ENCODE measurements at places on chromosomes 12 and 14. TPM values are rescaled to one million over a fixed set of nuclear protein-coding genes. Genes with fewer than 3 reads are reported as not detected.

- DNase-seq = no peak
Observed at GRCh38 chr12:6899837-6900519, 4.6 kb upstream of the LRRC23 start.

DNA sequence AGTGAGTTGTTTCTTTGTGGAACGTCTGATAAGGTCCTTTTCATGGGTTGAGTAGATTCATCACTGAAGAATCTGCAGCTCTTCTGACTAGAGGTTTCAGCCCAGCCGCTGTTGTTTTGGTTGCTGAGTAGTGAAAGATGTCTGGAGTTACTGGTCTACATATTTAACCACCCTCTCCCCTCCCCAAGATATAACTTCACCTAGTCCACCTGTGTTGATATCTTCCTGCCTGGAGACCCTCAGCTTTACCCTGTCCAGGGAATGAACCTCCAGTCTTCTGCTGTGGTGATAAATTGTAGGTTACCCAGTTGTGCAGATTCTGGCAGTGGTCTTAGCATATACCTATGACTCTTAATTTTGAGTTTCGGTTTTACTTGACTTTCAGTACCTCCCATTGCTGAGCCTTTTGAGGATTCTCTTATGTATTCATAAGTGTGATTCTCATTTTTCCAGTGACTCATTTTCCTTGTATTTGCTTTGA, 62.9 kb downstream of the CCDC91 start:
- peak; percentile 81 for DNase-seq

DNA sequence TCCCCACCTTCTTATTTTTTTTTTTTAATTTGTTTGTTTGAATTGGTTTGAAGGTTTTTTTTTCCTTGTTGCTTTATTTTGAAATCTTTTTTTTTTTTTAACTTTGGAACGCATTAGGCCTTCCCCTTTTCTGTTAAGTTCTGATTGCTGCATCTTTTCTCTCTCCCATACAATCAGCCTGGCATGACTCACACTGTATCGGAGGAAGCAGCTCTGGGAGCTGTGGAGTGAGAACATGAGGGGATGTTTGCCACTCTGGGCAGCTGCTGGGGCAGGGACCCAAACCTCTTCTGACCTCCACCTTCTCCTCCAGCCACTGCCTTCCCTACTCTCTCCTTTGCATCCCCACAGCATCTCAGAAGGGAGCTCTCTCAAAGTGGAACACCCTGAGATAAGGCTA, 160.3 kb upstream of the FKBP4 start:
- DNase-seq = no peak

GRCh38 chr14:44300916-44301315, 206.2 kb downstream of the FSCB start:
- no peak for DNase-seq

GLS2 gene
- 1.3 TPM for total RNA-seq

DNA sequence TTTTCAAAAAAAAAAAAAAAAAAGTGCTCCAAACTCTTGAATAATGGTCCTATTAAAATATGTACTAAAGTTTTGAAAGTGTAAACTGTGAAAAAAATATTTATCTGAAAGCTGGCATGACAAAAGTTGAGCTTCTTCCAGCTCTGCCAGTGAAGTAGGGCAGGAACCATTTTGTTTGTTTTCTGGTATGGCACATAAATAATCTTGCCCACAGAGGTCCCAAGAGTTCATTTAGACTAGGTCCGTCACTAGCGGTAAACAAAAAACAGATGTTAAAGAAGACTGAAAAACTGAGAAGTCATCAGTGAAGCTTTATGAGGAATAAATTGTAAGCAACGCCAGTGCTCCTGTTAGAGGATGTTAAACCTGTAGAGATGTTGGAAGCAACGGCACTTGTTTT, 7.0 kb downstream of the ERP27 start:
- no peak for DNase-seq

DNA sequence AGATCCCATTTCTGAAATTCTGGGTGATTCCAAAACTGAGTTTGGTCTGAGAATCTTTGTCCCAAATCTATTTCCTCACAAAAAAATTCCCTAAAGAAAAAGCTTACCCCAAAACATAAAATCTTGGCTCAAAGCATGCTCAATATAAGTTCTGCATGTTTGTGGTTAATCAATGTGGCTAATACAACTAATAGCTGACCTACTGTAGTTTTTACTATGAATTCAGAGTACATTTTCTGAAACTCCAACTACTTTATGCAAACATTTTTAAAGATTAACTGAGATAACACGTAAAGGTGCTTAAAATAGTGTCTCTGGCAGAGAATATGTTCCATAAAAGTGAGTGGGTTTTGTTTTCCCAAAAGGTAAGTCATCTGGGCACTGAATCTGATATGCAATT, 133.1 kb downstream of the MED13L start:
- no peak for DNase-seq

GLIPR1L1 gene
- total RNA-seq = not detected

GRCh38 chr14:54498095-54498531, 9.3 kb upstream of the GMFB start:
- no peak for DNase-seq

DNA sequence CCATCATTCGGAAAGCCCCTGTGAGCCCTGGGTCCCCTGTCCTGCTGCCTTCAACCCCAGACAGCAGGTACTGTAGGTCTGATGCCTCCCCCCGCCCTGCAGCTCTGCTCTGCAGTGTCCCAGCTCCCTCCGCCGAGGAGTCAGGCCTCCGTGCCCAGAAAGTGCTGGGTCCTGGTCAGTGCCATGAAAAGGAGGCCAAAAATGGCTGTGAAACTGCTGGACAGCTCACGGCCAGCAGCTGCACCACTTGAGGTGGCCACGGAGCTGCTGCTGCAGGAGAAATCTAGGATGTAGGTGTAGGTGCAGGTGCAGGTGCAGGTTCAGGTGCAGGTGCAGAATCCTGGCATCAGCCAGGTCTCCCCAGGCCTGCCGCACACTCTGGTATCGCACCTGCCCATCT, 196.1 kb downstream of the SLC15A4 start:
- no peak for DNase-seq

- DNase-seq = no peak
Observed at GRCh38 chr12:11136075-11136474, 1.6 kb upstream of the TAS2R30 start.

NPFF gene
- not detected for total RNA-seq

DNA sequence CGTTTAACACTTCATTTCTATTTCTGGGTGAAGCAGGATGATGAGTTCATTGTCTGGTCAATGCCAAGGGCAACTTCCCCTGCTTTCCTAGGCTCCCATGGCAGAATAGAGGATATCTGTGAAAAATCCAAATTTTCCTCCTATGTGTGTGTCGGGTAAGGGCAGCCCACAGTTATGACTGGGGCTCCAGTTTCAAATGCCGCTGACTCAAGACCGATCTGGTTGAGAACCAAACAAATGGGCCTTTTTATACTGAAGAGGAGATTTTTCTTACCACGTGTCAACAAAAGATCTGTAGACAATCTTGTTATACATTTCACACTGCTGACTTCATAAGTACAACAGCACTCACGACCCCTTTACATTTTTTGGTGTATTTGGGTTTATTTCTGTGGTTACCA, 120.8 kb downstream of the CHST11 start:
- no peak for DNase-seq

DNA sequence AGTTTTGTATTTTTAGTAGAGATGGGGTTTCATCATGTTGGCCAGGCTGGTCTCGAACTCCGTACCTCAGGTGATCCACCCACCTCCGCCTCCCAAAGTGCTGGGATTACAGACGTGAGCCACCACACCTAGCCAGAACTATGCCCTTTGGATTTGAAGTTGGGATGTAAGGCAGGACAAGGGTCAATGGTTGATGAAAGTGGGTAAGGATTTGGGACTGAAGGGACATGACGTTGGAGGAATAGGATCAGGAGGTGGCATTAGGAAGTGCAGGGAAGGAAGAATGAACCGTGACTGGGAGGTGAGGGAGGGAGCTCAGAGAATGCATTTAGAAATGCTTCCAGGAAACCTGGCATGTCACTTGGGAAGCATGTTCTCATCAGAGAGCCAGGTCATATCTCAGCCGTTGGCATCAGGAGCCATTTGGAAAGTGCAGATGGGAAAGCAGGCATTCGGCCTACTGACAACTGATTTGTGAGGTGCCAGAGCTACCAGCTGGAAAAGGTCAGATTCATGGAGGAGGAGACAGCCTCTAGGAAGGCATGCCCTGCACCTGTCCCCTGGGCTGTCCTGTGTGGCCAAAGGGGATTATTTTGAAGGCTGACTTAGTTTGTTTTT, 2.2 kb downstream of the CRADD start:
- DNase-seq = no peak

PMEL gene
- total RNA-seq = 0.69 TPM

DNA sequence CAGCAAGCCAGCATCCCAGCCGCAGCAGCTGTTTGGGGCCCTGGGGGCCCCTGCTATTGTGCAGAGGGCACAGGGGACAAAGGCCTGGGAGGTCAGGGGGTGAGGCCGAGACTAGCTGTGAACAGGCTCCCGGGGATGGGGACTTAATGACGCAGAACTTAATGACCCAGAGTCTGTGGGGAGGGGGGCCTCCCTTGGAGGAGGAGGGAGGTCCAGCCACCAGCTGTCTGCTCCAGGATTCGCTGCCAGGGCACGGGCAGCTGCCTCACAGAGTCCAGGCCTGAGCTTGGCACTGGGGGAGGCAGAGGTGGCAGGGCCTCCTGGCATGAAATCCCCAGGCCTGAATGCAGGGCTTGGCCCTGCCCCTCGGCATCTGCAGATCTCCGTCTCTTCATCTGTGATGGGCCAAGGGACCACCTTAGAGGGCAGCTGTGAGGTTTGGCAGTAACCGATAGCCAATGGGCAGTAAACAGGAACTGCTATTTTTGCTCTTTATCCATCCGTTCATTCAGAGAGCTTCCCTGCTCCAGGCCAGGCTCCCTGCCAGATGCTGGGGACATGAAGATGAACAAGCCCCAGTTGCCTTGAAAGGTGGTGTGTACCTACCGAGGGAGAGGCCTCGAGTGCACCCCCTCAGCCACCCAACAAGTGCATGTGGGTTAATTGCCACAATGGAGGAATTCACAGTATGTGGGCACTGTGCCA, 6.7 kb downstream of the FAM222A start:
- DNase-seq = no peak

CIDEB gene
- 13.2 TPM for total RNA-seq

GRCh38 chr14:70585231-70585630, 15.2 kb downstream of the MED6 start:
- DNase-seq = no peak

TOMM20L gene
- not detected for total RNA-seq

GRCh38 chr14:31568161-31568560, 7.0 kb downstream of the NUBPL start:
- no peak for DNase-seq

CCDC197 gene
- not detected for total RNA-seq

DNA sequence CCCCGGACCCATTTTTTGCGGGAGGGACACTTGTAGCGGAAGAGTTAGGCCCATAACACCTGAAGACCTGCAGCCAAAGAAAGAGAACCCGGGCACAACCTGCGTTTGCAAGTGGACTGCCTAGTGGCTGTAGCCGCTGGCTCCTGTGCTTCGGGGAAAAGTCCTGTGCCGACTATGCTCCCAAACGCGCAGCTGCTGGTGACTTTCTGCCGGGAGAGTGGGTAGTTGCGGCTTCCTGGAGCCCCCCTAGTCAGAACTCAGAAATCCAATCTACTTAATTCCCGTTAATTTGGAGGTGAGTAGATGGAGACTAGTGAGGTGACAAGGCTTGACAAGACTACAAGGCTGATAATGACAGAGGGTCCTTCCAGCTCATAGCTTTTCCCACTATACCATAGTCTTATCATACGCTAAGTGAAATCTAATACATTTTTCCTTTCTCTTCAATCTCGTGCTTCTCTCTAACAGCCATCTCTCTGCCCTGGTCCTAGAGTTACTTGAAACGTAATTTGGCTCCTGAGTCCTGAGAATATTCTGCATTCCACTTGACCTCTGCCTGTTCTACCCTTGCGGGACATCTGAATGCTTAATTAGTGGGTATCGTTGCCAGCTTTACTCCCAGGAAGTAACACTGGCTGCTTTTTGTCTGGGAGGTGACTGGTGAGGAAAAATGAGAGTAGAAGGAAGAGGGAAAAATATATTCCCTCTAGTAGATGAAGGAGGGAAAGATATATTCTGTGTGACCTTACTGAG, 556 bp downstream of the MTHFD1 start:
- DNase-seq = no peak

- DNase-seq = no peak
Observed at GRCh38 chr14:102829016-102829548, 51.8 kb downstream of the TRAF3 start.

DNA sequence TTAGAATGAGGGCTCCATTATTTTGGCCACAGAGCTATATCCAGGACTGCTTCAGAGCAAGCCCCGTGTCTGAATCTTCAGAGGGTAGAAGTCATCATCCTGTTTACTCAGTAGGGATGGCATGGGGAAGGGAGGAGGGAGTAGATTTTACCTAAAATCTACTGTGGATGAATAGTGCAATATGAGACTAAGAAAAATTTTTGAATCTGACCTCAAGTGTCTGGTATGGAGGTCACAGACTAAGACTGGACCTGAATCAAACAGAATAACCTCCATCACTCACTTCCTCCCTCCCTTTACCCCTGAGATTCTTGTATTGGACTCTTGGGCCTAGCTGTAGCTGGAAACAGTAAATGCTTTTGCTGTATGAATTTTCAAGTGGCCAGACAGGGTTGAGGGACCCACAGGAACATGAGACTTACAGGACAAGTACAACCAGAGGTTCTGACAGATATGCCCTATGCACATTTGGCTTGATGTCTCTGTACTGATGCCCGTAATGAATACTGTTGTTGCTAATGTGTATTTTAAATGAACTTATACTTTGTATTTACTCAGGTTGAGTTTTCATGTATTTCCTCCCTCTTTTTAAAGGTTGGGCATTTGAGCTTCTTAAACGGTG, 78.5 kb downstream of the CCDC91 start:
- DNase-seq = no peak

GRCh38 chr14:79246173-79246572, 965.1 kb downstream of the DIO2 start:
- DNase-seq = no peak
